EH (cell line): ENCODE measurements at places on chromosomes 12 and 14.

DNA sequence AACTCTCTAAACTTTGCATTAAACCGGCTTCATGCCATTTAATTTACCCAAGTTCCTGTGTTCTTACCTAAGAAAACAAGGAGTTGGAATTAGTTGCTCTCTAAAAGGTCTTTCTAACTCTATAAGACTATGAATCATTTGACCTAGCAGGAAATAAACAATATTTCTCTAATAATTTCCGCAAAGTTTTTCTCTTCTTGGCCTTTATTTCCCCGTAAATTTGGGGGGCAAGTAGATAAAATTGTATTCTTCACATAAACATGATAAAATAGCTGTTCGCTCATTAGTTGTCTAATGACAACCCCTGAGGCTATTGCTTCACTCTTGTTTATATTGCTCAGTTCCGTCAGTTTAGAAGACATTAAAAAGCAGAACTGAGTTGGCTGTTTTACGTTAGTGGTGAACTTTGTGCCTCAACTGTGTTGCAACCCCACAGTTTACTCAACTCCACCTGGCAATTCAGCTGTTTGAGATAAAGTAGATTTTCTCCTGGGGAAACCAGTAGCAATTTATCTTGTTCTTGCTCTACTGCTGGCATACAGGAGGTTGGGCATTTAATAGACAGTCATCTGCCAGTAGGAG, 74.7 kb downstream of the BTG1 start:
- peak; percentile 49 for DNase-seq

- peak; percentile 85 for DNase-seq
Measured at GRCh38 chr14:88551094-88551870, 3.5 kb downstream of the PTPN21 start.

GRCh38 chr14:61461808-61462275, 140.5 kb downstream of the PRKCH start:
- peak; percentile 81 for DNase-seq

DNA sequence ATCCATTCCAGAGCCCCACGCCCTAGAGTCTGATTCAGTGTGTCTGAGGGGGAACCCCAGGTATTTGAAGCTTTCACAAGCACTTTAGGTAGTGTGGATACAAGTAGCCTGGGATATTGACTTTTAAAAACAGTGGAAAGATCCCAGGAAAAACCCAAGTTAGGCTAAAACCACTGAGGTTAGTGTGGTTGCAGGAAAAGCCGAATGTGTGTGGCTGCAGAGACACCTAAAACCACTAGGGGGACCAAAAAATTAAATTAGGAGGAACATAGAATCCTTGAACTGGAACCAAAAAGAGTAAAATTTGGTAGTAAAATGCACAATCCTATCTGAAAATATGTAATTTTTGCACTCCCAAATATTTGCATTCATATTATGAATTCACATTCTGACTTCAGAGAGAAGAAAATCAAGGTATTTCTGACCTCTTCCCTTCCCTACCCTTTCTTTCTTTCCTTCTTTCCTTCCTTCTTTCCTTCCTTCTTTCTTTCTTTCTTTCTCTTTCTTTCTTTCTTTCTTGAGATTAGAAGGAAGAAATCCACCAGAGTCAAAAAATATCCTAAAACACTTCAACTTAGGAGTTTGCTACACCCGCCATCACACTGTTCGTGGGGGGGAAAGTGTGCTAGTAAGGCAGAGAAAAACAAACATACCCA, 37.8 kb downstream of the SLCO1A2 start:
- peak; percentile 40 for DNase-seq

GRCh38 chr12:26846416-26846815, 13.4 kb upstream of the ITPR2 start:
- no peak for DNase-seq

DNA sequence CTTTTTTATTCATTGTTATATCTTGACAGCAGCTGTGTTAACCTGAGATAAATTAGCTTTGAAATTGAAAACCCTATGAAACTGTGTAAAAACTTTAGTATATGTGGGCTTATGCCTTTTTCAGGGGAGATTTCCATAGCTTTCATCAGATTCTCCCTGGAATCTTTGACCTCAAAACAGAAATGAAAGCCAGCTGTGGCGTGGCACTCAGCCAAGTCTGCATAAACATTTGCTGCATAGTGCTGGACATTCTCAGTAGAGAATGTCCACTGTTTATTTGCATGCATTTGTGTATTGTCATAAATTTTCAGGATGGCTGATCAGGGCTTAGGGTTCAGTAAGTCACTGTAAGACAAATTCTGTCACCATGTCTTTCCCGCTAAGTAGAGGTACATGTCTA, 115.3 kb upstream of the NAP1L1 start:
- peak; percentile 80 for DNase-seq

DNA sequence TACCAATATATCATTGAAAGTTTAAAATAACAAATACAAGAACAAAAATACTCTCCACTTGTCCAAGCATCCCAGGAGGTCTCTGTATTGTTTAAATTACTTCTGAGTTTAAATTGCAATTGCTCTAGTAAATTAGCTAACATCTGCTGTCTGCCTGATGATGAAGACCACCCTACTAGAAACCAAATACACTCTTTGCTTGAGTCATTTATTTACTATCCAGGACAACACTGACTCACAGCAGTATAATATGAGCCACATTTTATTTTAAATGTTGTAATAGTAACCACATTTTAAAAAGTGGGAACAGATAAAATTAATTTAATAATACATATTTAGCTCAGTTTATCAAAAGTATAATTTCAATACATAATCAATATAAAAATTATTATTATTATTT, 62.9 kb upstream of the EEA1 start:
- peak; percentile 25 for DNase-seq

DNA sequence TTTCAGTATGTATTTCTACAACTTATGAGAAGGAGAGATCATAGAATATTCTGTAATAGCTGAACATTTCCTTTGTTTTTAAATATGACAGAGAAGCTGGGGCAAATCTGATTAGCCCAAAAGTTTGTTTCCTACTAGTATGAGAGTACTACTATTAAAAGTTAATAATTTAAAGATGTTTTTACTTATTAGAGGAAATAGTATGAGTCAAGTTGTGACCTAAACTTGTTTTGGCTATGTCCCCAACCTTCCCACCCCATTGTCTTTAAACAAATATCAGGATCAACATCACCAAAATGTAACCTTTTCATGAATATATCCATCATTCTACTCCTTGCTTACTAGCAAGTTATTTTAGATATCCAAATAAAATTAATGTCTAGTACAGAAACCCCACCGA, 10.5 kb downstream of the GNPNAT1 start:
- no peak for DNase-seq
